CD4-positive, alpha-beta T cell treated with Interleukin-21 for 1 hour (primary cell): ENCODE measurements at places on chromosomes 5 and 9.

DNA sequence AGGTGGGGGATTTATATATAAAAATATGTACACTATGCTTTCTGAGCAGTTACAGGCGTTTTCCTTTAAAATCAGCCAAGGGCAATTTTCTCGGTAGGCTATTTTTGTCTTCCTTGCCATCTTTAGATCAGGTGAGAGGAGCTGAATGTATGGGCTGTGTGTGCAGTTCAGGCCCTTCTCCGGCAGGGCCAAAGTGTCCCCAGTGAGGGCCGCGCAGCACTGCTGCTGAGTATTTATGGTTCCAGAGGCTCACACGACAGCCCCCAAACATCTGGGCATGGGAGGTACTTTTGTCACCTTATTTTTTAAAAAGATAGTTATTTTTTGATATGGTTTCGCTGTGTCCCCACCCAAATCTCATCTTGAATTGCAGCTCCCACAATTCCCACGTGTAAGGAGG is 11.5 kb downstream of the GFPT2 start:
- DNase-seq = no peak

DNA sequence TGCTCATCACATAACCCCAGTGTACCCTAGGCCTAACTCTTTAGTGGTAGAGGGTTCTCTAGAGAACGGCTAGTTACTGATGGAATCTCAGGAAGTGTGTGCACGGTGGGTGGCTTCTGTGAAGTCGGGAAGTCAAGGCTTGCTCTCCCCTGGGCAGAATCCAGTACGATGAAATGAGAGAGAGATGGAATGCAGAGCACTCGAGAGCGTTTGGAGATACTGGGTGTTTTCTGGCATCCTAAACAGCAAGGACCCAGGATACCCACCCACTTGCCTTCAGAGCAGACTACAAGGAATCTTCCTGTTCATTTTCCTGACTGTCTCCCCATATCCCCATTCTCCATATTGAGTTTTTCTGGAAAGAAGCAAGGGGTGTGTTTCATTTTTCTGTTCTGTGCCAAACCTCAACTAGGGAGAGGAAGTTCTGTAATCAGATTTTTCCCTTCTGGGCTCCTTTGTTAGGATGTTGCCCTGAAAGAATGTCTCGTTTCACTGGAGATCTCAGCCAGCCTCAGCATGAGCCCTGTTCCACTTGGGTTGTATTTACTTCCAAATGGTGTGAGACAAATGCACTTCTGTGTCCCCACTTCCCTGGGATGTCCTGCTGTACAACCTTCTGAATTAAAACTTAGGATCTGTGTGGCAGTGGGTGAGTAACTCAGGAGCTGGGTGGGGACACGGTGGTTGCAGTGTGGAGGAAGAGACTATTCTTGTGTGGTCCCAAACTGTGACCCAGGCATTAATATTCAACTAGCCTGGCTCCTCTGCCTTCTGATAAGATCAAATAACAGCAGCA is 108.9 kb upstream of the SPRY4 start:
- no peak for DNase-seq

DNA sequence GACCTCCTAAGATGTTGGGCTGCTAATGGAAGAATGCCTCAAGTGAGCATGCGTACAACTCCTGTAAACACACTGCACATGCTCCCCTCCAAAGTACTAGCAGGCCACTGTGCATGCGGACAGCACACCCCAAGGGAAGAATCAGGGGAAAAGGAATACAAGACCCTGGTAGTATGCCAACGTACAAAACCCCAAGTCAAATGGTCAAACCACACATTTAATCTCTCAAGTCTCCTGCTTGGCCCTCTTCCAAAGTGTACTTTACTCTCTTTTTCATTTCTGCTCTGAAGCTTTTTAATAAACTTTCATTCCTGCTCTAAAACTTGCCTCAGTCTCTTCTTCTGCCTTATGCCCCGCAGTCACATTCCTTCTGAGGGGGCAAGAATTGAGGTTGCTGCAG is 466.4 kb downstream of the DMRTA1 start:
- DNase-seq = no peak

DNA sequence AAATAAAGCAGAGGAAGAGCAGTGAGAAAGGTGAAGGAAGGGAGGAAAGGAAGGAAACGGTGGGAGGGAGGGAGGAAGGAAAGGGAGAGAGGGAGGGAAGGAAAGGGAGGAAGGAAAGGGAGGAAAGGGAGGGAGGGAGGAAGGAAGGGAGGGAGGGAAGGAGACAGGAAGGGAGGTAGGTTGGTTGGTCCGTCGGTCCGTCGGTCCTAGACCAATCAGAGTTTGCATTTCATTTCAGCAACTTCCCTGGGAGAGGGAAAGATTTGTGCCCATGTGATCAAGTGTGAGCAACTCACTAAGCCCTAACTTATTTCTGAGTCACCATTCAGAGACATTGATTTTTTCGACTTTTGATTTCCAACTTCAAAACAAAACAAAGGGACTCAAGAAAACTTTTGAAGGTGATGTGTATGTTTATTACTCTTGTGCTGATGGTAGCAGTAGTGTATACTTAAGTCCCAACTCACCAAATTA is 18.8 kb downstream of the NANS start:
- peak; percentile 54 for DNase-seq

- DNase-seq = no peak
These were observed 78.3 kb upstream of the ANKRD55 start for GRCh38 chr5:56311306-56311905.

DNA sequence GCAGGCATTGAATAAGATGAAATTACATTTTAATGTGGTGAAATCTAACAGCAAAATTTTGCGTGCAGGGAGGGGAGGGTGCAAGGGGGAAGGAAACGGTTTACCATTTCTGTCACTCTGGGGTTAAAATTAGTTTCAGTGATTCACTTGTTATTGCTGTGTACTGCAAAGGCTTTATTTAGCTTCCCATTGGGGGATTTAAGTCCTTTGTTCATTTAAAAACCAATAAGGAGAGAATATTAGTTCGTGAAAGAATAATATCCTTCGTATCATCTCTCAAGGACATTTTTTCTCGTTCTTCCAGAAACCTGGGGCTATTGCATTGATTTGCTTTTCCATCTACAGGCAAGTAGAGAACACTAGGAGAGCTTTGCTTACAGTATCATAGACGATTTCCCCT is 667.8 kb upstream of the RGMB start:
- DNase-seq = no peak

DNA sequence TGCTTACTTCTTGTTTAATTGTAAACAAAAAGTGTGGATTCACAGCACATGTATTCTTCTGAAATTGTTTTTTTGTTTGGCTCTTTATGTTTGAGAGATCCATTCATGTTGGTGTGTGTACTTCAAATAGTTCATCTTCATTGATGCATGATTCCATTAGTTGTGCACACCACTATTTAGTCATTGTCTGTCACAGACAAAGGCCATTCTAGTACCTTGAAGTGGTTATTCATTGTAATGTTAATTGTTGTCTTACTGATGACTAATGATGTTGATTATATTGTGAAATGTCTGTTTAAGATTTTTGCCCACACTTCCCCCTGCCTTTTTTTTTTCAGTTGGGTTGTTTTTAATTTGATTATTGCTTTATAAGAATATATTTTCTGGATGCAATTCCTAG is 391.3 kb downstream of the DIRAS2 start:
- no peak for DNase-seq

GRCh38 chr9:118882684-118883083 is 486.6 kb downstream of the BRINP1 start:
- DNase-seq = no peak

- no peak for DNase-seq
These were observed 14.7 kb upstream of the SFXN1 start for GRCh38 chr5:175463641-175464040.

DNA sequence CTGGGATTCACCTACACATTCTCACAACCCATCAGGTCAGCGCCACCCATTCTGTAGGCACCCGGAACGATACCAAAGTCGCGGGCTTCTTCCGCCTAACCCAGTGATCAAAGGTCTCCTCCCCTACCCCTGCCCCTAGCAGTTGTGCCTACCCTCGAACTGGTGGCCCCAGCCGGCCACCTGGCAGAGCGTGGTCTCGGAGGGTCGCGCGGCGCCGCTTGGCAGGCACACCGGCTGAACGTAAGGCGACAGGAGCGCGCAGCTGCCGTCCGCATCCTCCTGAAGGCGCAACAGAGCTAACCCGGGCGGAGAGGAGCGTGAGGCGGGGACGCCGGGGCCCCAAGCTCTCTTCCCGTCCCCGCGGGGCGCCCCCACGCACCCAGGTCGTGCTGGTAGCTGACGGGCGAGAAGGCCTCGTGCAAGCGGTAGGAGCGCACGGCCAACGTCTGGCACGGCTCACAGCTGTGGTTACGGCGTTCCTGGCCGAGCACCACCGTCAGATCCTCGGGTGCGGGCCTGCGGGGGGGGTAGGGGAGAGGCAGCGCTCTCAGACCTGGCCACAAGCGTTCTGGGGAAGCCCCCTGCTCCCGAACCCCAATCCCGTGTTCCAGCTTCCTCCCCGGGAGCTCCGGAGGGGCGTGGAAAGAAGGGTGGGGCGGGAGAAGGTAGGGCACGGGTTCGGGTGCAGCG is 2.8 kb upstream of the PFN3 start:
- peak; percentile 66 for DNase-seq

GRCh38 chr9:133080161-133080560 is 18.4 kb downstream of the CEL start:
- no peak for DNase-seq

DNA sequence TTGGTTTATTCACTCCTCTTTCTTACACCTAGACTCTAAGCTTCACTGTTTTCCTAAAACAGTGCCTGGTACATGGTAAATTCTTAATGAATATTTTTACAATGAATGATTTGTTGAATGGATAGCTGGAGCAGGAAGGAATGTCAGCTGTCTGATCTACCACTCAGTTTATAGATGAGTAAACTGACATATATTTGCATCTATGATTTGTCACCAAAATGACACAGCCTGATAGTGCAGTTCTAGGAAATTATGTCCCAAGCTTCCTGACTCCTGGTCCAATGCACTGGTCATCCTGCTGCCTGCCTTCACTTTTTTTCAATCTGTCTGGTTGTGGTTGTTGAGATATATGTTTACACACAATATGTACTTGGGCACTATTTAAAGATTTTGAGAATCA is 651.7 kb upstream of the WWC1 start:
- DNase-seq = no peak

DNA sequence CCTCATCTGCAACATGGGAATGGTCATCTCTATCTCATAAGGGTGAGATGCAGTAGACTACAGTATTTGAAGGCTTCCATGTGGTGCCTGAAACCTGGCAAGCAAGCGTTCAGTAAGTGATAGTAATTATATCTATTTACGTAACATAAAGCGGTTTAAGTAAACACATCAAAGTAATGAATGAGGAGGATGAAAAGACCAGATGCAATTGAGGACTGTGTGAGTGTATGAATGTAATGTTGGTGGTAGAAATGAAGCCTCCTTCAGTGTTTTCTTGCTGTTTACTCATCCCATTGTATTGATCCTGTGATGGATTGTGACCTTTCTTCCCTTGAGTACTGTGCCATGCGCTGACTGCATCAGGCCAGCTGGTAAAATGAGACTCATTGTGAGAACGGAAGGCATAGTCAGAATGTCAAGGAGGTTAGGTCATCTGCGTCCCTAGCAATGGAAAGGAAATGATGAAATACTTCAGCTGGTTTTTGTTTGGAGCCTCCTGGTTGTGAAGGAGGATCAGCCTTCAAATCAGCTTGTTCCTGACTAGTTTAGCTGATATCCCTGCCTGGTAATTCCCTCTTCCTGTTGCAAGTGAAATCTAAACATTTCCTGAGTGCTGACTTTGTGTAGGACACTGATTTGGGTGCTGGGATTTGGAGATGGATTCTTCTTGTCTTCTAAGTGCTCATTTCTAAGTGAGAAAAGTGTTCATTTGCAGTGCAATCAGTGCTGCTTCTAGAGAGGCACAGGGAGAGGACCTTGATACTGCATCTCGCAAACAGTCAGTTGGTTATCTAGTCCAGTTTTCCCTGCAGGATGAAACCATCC is 35.6 kb downstream of the TNFSF8 start:
- DNase-seq = no peak

- DNase-seq = peak; percentile 9
These were observed 330.7 kb downstream of the PDE4D start for GRCh38 chr5:59562756-59563389.

DNA sequence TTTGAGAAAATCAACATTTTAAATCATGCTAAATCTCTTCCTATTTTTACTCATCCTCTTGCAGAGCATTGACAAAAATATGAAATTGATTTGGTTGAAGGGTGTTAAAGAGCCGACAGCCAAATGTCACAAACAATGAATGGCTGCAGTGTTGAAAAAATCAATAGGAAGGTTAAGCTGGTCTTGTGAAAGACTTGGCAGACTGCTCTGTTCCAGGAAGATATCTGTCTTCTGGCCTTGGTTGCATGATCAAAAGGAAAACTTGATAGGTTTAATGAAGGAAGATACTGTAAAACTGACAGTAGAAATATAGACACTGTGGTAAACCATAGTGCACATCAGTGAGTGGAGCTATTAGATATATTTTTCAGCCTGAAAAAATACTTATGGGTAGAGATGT is 103.6 kb downstream of the PBX3 start:
- DNase-seq = no peak

GRCh38 chr5:179416114-179416822 is 71.0 kb upstream of the ADAMTS2 start:
- DNase-seq = no peak

- no peak for DNase-seq
These were observed 2.4 kb downstream of the NEUROG1 start for GRCh38 chr5:135533334-135533733.

DNA sequence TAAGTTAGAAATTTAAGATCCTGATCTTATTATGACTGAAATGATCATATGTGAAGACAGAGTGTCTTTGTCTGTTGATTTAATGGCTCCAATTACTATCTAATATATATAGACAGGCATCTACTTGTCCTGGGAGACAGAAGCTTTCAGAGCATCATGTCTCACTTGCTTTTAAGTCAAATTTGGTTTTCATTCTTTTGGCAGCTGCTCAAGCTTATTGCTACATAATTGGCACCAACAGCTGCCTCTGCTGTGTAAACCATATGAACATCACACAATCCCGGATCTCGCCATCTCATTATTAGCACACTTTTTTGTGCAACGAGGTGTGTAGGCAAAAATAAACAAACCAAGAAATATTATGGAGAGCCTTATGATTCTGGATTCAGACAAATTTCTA is 1717.9 kb downstream of the EFNA5 start:
- DNase-seq = no peak

- no peak for DNase-seq
These were observed 22.5 kb upstream of the NIPSNAP3A start for GRCh38 chr9:104725014-104725413.

DNA sequence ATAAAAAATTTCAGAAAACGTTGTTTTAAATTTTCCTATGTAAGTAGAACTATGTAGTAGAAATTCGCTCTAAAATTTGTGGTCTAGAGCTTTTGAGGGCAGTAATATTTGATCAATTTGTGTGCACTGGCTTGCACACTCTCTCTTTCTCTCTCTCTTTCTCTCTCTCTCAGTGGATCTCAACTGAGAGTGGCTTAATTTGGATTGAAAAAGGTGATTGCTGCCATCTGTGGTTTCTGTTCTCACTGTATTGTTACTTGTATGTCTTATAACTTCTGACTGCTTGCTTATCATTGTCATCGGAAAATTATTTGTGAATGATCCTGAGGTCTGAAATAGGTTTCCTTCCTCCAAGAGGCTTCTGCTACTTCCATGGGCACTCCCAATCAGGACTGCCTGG is 368.2 kb downstream of the KCTD16 start:
- DNase-seq = no peak

- DNase-seq = no peak
These were observed 616 bp downstream of the RNF130 start for GRCh38 chr5:180070756-180071530.

GRCh38 chr5:132425009-132425937 is 55.8 kb downstream of the SLC22A5 start:
- peak; percentile 83 for DNase-seq
